Trophoblast cell (in vitro differentiated cells and primary cell): ENCODE measurements at places on chromosomes 3 and 15.

- no peak for DNase-seq
- H3K27me3 ChIP-seq, result no peaks in the 10 kb centered on the region
These were observed 6.7 kb downstream of the STRIT1 start for GRCh38 chr3:155286736-155287135.

GRCh38 chr15:49060710-49061495, 14.7 kb upstream of the SECISBP2L start:
- H3K27ac ChIP-seq, result peak overlapping the region; percentile 39
- H3K4me3 ChIP-seq, result no peak overlapping the region
- peaks cover 22% of the 10 kb centered on the region for H3K4me1 ChIP-seq

GRCh38 chr15:63462088-63462487, 42.3 kb upstream of the USP3 start:
- no peaks in the 10 kb centered on the region for H3K36me3 ChIP-seq
- no peaks in the 10 kb centered on the region for H3K27me3 ChIP-seq
- no peaks in the 10 kb centered on the region for H3K4me1 ChIP-seq

GRCh38 chr3:177476495-177476894, 279.2 kb upstream of the TBL1XR1 start:
- DNase-seq, result no peak
- H3K4me1 ChIP-seq, result peaks cover 2% of the 10 kb centered on the region
- H3K27me3 ChIP-seq, result no peaks in the 10 kb centered on the region
- no peaks in the 10 kb centered on the region for H3K36me3 ChIP-seq
- no peak overlapping the region for H3K27ac ChIP-seq
- no peak overlapping the region for H3K4me3 ChIP-seq

DNA sequence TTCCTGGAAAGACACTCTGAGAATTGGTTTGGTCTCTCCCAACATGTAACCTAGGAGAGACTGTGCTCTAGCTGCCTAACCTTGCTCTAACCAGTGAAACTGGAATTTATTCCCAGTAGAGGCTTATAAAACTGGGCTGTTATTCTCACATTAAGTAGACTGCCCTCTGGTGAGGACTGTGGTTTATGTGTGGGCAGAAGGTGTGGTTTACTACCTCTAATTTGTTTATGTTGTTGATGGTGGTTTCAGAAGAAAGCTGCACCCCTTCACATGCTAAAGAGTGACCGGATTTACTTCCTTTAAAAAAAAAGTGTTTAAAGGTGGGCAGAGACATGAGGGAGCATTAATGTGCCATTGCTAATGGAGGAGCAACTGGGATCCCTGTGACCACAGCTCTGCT, 273.2 kb downstream of the MECOM start:
- peak overlapping the region; percentile 77 for H3K27ac ChIP-seq
- H3K36me3 ChIP-seq, result no peaks in the 10 kb centered on the region
- H3K27me3 ChIP-seq, result no peaks in the 10 kb centered on the region
- peak; percentile 14 for DNase-seq

DNA sequence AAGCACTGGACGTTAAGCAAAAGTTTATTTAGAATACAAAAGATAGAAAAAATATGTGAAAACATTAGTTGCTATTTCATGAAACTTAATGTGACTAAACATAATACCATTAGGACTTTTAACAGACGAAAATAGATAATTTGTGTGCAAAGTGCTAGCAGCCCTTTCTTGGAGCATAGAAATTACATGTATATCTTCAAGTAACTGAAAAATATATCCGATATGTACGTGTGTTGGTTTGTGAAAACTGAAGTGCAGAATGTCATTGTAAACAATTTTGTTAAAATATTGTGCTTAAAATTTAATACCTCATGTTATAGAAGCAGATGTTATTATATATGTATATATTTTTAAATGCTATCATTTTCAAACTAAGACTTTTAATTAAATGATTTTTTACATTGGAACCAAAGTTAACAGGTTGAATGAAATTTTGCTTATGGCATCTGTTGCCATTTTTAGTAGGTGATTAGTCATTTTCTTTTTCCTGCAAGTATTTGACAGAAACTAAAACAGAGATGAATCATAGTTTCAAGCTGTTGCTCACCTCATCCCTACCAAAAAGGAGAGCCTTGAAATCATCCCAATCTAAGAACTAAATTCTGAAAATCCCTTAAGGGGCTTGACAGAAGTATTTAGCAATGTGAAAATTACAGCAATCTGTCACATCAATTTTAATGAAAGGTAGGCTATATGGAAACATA, 334.8 kb downstream of the NAALADL2 start:
- H3K4me1 ChIP-seq, result no peaks in the 10 kb centered on the region
- no peaks in the 10 kb centered on the region for H3K36me3 ChIP-seq
- H3K27ac ChIP-seq, result no peak overlapping the region
- no peaks in the 10 kb centered on the region for H3K27me3 ChIP-seq

DNA sequence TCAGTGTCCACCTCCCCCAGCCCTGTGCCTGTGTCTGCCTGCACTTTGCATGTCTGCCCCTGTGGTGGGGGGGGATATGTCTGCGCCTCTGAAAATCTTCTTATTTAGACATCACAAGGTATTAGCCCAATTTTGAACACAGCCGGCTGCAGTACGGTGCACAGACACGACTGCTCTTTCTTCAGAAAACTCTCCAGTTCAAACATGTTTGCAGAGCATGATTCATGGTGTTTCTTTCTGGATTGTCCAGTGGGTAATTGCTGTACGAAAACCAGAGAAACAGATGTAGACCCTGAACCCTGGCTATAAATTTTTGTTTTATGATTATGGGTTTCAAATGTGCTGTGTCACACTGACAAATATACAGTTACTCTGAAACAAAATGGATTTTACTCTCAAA, 3.4 kb upstream of the RARB start:
- no peaks in the 10 kb centered on the region for H3K27me3 ChIP-seq
- H3K27ac ChIP-seq, result peak overlapping the region; percentile 87
- H3K4me3 ChIP-seq, result no peak overlapping the region

- H3K27ac ChIP-seq, result no peak overlapping the region
- H3K4me1 ChIP-seq, result no peaks in the 10 kb centered on the region
- H3K4me3 ChIP-seq, result no peak overlapping the region
- no peaks in the 10 kb centered on the region for H3K27me3 ChIP-seq
- no peaks in the 10 kb centered on the region for H3K36me3 ChIP-seq
These were observed 98.0 kb upstream of the ABHD17C start for GRCh38 chr15:80597076-80597475.

DNA sequence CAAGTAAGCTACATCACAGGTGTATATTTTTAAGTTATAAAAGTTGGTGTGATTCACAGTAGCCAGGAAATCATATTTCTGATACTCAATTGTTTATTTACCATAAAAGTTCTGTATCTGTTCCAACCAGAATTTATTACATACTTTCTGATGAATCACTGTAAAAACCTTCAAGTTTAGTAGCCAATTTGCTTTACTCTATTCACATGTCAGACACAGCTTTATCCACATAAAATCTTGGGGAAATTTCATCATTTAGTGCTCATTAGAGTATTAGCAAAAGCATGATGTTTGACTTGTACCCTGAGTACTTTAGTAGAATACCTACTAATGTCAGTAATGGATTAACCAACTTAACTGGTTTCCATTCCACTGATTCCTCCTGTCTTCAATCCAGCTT, 249.8 kb downstream of the POLQ start:
- H3K4me1 ChIP-seq, result no peaks in the 10 kb centered on the region
- no peak overlapping the region for H3K27ac ChIP-seq
- H3K36me3 ChIP-seq, result no peaks in the 10 kb centered on the region
- H3K4me3 ChIP-seq, result no peak overlapping the region

- H3K27ac ChIP-seq, result no peak overlapping the region
- H3K27me3 ChIP-seq, result no peaks in the 10 kb centered on the region
- no peak overlapping the region for H3K4me3 ChIP-seq
- no peaks in the 10 kb centered on the region for H3K4me1 ChIP-seq
- H3K36me3 ChIP-seq, result no peaks in the 10 kb centered on the region
- no peak for DNase-seq
These were observed 1218.8 kb upstream of the EPHA6 start for GRCh38 chr3:95595416-95596075.

DNA sequence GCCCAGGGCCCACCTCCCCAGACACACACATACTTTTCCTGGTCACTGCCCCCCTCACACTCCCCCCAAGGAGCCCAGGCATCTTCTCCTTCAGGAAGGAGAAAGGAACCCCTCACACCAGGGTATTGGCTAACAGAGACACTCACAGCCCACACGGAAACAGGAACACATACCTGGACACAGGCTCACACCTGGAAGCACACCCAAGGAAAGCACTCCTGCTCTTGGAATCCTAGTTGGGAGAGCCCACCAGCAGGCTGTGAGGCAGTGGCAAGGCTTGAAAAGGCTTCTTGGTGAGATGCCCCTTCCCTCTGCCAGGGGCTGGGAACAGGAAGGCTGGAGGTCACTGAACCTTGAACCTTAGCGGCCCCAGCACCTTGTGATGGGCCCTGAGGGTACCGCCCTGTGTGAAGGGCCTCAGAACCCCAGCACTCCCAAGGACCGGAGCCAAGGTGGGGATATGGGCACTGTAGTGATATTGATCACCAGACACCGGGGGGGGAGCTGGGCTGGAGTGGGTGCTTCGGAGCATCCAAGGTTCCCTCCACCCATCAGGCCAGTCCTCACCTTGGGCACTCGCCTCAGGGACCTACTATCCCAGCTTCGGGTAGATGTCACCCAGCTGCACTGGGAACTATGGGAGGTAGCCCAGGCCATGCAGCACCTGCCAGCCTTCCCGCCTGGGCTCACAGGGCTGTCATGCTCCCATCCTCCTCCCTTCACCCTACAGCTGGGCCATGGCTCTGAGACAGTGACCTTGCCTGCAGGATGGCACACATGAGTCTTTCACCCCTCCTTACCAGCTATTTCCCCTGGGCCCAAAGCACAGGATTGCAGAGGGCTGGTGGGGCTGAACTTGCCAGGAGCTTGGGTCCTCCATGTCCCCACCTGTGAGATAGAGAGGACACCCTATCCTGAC, 16.4 kb downstream of the MYL3 start:
- H3K36me3 ChIP-seq, result no peaks in the 10 kb centered on the region
- H3K4me3 ChIP-seq, result no peak overlapping the region
- no peaks in the 10 kb centered on the region for H3K27me3 ChIP-seq
- DNase-seq, result no peak

- H3K27ac ChIP-seq, result peak overlapping the region; percentile 97
- H3K27me3 ChIP-seq, result no peaks in the 10 kb centered on the region
- DNase-seq, result peak; percentile 91
- peak overlapping the region; percentile 53 for H3K4me3 ChIP-seq
These were observed 781 bp upstream of the DAG1 start for GRCh38 chr3:49469037-49469935.

DNA sequence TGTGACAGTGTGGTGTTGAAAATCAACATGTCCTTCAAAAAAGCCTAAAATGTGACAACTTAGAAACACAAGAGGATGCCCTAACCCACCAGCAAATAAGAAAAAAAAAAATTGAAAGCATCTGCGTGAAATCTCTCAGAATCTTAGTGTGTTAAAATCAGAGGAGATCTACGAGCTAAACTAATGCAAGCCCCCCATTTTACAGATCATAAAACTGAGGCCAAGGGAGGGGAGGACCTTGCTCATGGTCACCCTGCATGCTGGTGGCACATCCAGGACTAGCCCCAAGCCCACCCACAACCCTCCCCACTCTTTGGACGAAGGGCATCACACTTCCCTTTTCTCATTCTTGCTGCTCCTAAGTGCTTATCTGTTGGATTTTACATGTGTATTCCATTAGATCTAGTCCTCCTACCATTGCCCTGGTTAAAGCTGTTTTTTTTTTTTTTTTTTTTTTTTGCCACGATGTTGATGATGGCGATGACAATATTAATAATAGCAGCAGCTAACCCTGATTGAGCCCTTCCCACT, 29.1 kb upstream of the NOX5 start:
- H3K27ac ChIP-seq, result no peak overlapping the region
- no peaks in the 10 kb centered on the region for H3K4me1 ChIP-seq
- no peak overlapping the region for H3K4me3 ChIP-seq
- DNase-seq, result no peak

DNA sequence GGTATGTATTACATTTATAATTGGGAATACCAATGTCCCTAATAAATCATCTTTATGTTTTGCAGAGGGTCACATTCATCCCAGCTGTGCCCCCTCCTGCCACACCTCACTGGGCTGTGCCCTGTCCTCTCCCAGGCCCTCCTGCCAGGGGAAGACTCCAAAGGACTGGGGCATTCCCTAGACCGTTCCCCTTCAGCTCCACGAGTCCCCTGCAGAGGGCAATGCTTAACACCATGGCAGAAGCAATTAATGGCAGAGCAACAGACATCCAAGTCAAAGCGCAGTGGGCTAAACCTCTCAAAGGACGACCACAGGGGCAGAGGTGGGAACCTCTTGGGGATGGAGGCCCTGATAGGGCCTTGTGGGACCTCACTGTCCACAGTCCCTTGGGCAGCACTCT, 71.3 kb upstream of the SEC13 start:
- no peak overlapping the region for H3K27ac ChIP-seq
- no peak for DNase-seq
- no peaks in the 10 kb centered on the region for H3K4me1 ChIP-seq
- H3K27me3 ChIP-seq, result no peaks in the 10 kb centered on the region
- no peaks in the 10 kb centered on the region for H3K36me3 ChIP-seq

DNA sequence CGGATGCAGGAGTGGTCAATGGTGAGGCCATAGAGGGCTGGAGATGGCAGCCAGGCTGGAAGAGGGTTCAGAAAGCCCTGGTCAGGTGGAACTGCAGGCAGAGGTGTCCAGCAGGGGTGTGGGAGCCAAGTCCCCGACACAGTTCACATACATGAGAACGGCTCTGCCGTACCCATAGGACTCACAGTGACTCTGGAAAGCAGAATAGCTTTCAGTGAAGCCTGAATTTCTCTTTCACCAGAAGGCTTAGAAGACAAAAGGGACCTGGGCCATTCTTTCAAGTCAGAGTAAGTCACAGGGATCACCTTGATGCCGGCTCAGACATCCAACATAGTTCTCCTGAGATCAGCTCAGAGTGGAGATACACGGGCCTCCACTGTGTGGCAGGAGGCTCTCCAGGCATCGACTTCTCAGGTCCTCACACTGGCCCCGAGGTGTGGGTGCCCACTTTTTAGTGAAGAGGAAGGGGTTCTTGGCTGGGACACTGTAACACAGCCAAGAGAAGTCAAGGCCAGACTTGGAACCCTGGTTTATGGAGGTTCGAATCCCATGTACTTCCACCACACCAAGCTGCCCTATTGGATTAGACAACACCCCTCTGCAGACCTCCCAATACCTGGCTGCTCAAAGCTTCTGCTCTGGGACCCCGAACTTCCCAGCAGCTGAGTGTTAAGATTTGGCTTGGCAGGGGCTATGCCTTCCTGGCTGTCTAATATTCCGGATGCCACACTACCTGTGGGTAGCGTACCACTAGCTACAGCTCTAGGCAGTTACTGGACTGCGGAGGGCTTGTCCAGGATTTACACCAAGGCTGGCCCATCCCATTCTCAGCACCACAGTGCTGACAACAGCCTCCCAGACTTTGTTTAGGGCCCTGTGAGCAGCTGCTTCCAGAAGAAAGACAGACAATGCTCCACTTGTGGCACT, 40.4 kb upstream of the RAB6B start:
- peaks cover 86% of the 10 kb centered on the region for H3K36me3 ChIP-seq
- H3K27ac ChIP-seq, result no peak overlapping the region
- no peak for DNase-seq
- no peaks in the 10 kb centered on the region for H3K4me1 ChIP-seq
